Activated CD4-positive, alpha-beta memory T cell treated with anti-CD3 and anti-CD28 coated beads for 36 hours (primary cell): ENCODE measurements at places on chromosomes 7 and 10. TPM values are rescaled to one million over a fixed set of nuclear protein-coding genes. Genes with fewer than 3 reads are reported as not detected.

The SYCE1 gene
- 0.14 TPM for total RNA-seq

The CLCN1 gene
- total RNA-seq = not detected

The OPALIN gene
- not detected for total RNA-seq

The CYP3A4 gene
- not detected for total RNA-seq

The C10orf105 gene
- 0.63 TPM for total RNA-seq

The CTTNBP2 gene
- not detected for total RNA-seq

The LRRD1 gene
- not detected for total RNA-seq

The ZNF239 gene
- total RNA-seq = 1.5 TPM

The NET1 gene
- total RNA-seq = 25.3 TPM

The PRSS2 gene
- total RNA-seq = not detected

The ARHGEF5 gene
- 17.2 TPM for total RNA-seq

The TAS2R4 gene
- total RNA-seq = 0.56 TPM
